DMS79 (cell line): ENCODE measurements at places on chromosomes 2 and 18.

DNA sequence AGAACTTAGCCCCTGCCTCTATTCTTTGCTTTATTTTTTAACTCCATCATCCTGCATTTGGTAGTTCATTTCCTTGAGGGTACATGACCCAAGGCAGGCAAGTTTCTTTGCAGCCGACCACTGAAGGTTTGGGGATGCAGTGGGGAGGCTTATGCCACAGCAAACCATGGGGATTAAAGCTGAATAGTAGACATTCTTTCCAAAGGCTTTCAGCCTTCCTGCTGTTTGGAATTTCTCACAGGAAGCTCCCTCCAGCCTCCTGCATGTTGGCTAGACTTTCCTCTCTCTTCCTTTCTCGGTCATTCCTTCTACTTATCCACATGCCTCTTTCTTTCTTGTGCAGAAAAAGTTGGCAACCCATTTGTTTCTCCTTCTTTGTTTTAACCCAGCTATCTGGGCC lies 77.3 kb downstream of the SOCS6 start:
- no peak for DNase-seq

DNA sequence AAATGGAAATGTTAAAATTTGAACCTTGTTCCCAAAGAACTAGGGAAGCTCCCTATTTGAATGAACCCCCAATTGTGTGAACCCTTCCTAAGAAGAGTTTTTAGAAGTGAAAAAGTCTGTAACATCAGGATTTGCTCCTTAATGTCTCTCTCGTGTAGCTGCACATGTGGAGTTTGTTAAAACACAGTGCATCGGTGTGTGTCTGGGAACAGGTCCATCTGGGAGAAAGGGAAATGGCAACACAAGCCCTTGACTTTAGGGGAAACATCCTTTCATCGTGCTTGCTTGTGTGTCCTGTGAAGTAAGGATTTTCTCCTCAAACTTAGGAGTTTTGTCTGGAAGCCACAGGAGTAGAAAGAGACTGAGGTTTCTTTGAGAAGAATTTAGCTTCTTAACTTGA lies 203.9 kb downstream of the PRKCE start:
- no peak for DNase-seq

GRCh38 chr2:222232372-222232771 lies 66.4 kb downstream of the PAX3 start:
- no peak for DNase-seq

GRCh38 chr2:112148477-112148876 lies 10.3 kb downstream of the FBLN7 start:
- no peak for DNase-seq

DNA sequence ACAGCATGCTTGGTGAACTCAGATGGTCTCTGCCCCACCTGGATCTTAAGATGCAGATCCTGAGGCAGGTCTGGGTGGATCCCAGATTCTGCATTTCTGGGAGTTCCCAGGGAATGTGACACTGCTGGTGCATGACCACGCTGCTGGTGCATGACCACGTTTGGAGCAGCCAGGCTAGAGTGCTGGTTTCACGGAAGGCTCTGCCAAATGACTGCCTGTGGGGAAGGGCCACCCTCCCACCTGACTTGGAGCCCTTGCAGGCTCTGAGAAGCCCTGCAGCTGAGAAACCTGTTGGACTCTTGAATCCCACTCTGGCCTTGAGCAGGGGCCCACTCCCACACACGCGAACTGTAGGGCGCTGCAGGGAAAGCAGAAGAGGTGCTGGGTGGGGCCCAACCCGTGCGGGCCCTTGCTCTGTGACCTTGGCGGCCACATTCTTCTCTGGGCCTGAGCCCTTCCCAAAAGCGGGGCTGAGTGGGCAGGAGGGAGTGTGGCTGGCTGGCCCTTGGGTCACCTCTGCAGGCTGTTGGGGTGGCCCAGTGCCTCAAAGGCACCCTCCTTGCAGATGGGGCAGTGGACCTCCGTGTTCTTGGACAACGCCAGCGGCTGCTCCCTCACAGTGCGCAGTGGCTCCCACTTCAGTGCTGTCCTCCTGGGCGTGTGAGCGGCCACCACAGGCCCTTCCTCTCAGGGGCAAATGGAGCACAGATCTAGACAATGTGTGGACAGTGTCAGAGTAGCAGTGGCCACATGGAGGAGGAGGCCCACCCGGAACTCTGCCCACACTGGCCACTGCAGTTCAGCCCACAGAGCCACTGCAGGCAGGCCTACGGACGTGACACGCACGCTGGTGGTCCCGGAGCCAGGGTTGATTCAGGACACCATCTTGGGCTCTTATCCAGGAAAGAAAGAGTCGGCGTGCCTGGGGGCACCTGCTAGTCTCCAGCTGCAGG lies 7.9 kb downstream of the ERFE start:
- DNase-seq: no peak

DNA sequence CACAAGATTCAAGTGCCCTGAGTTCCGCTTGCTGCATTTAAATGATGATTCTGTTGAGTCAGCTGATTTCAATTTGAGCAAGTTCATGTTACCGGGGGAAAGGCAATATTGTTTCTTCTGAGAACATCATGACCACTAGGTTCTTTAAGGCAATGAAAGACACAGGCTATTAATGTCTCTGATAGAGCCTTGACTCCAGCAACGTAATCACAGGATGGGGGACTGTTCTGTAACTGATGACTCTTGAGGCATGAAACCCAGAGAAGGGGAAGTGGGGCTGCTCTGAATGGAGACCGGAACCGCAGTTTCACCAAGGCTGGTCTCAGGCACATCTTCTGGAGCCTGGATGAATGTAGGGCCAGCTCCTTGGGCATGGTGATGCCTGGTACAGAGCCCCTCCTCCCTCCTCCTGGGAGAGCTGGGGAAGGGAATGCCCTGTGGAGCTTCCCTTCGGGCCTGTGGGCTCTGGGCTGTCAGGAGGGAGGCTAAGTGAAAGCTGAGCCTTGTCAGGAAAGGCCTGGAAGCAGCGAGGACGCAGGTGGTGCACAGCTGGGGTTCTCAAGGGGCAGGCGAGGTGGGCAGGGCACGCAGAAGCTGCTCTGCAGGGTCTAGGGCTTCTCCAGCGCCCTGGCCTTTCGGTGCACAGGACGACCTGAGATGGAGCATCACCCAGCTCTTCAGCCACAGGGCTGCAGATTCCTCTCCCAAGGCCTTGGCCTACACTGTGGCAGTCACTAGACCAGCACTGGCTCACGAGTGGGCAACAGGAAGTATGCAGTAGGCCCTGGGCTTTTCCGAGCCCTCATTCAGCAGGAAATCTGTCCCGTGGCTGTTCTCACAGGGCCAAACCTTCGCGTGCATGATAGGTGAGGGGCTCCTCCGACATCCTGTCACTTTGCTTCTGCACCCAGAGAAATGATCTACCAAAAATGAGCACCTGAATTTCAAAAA lies 36.6 kb upstream of the PRLH start:
- DNase-seq: no peak

DNA sequence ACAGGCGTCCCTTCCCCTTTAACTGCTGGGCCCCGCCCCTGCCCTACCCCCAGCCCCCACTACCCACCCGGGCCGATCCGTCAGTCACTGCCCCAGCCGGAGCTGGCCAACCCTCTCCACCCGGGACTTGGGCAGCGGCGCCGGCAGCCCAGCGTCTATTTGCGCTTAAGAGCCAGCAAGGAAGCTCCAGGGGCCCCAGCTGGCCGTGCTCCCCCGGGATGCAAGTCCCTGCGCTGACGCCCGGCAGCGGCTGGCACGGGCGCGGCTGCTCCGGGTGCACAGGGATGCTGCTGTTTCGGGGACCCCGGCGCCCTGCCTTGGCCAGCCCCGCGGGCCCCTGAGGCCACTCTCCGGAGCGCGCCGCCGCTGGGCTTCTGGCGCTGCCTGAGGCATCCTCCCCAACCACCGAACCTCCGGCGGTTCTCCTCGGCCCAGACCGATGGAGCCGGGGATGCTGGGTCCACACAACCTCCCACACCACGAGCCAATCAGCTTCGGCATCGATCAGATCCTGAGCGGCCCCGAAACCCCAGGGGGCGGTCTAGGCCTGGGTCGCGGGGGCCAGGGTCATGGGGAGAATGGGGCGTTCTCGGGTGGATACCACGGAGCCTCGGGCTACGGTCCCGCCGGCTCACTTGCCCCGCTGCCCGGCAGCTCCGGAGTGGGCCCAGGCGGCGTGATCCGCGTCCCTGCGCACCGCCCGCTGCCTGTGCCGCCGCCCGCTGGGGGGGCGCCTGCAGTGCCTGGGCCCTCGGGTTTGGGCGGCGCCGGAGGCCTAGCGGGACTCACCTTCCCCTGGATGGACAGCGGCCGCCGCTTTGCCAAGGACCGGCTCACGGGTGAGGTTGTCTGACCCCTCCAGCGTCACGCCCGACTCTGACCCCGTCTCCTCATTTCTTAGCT lies at the start of gene TLX2:
TSS of gene TLX2 (plus strand) at position 83 of the 903 bp plus-strand sequence. CDS start at position 440, 357 bp downstream.
- DNase-seq: no peak
